SW 1271 (cell line): ENCODE measurements at places on chromosomes 7 and 10.
A peak's percentile ranks its signal among the peaks of the same experiment; 100 is the strongest.

- no peak for DNase-seq
These were observed 362.7 kb downstream of the GLRX3 start for GRCh38 chr10:130498934-130499333.

DNA sequence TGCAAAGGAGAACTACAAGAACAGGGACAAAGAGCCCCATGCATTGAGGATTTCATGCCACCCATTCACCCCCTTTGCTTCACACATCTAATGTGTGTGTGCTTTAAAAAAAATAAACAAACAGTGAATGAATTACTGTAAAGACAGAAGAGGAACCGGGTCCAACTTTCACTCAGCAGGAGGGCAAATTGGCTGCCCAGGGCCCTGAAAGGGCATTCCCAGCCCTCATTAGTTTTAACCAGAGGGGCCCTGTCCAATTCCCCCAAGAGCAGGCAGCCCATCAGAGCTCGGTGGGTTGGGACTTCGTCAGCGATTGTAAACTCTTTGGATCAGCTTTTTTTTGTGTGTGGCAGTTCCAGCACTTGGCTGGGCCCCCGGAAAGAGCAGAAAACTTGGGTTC lies 73.6 kb upstream of the PDZD8 start:
- no peak for DNase-seq

DNA sequence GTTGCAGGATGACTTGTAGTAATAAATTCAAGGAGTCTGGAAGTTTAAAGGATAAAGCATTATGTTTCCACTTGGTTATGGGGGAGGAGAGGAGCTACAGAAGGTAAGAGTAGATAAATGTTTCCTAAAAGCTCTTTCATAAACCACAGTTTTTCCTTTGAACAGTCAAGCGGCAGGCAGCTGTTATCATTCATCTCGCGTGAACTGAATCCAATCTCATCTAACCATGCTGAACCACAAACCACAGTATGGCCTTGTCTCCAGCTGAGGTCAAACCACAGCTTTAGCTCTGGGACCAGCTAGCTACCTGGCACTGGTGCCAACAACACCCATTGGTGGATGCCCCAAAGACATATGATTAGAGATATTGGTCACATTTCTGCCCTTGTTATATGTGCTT lies 63.3 kb downstream of the NOC3L start:
- DNase-seq: no peak

- DNase-seq: no peak
These were observed 10.2 kb downstream of the AKR1C4 start for GRCh38 chr10:5206799-5207198.

DNA sequence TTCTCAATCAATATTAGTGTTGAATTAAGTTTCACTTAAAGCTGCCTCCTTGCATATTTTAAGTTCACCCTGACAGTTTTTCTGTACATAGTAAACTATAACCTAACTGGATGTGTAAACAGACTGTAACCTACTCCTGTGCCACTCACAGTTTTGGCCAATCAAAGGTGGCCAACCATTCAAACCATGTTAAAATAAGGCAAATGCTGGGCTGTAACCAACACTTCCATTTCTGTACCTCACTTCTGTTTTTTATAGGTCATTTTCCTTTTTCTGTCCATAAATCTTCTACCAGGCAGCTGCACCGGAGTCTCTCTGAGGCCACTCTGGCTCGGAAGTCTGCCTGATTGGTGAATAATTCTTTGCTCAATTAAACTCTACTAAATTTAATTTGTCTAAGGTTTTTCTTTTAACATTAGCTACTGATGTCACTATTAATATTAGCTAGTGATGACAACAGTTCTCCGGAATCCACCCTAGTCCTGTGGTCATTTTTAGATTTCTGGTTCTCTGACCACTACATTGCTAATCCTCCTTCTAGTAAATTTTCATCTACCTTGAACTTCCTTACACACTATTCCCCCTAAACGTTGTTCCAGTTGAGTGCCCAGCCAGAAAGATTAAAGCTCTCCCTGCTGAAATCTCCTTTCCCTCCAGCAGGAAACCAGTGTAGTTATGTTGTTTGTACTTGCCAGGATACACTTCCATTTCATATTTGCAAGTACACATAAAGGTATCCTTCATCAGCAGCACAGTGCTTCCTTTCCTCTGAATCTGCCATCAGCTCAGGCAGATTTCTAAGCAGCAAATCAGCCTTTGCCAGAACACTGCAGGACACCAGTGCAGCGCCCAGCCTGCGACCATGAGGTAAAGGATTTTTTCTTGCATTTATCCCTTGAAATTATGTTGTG lies 18.6 kb upstream of the IFIT2 start:
- DNase-seq: no peak

DNA sequence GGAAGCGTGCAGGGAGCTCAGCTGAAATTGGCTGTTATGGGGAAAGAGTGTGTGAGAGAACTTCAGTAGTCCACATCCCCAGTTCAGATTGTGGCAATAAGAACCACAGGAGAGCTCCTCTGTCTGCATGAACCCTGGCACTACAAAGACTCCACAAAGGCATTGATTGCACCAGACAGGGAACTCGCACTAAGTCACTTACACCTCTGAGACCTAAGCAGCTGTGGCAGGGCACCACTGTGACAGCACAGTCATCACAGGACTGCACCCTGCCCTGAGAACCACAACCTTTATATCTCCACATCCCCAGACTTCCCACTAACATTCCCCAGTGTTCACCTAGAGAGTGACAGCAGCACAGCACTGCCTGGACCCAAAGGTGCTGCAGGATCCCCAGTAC lies 226.8 kb downstream of the XPNPEP1 start:
- DNase-seq: no peak

DNA sequence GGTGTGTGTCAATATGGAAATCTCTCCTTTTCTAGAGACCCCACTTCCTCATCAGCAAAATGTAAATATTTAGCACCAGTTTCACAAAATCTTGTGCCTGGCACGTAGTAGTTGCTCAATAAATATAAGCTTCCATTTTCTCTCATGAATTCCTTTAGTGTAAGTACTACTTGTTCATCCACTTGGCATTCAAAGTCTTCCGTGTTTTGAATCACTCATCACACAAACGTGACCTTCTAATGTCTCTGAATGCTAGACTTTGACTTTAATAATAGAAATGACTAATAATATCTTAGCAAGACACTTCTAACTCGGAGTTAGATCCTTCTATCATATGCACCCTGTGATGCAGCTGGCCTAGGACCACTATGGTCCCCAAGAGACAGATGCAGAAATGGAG lies 168.7 kb upstream of the ZNF32 start:
- no peak for DNase-seq

- DNase-seq: no peak
These were observed 28.6 kb downstream of the MACC1 start for GRCh38 chr7:20188567-20188966.

GRCh38 chr10:124242791-124243190 lies 149.4 kb upstream of the CHST15 start:
- DNase-seq: no peak

DNA sequence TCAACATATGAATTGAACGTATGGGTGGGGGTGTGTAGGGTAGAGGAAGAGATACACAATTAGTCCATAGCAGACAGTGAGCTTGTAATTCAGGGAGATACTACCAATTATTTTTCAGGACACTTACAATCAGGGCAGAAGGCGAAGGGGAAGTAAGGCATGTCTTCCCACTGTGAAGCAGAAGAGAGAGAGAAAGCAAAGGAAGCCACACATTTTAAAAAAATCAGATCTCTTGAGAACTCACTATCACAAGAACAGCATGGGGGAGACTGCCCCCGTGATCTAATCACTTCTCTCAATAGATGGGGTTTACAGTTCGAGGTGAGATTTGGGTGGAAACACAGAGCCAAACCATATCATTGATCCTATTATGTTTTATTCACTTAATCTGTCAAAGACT lies 116.4 kb upstream of the RPA3 start:
- no peak for DNase-seq

- no peak for DNase-seq
These were observed 2.0 kb downstream of the ZMIZ1 start for GRCh38 chr10:79070606-79071395.

GRCh38 chr10:12743941-12744340 lies 257.6 kb downstream of the CCDC3 start:
- DNase-seq: no peak

GRCh38 chr10:4227586-4227985 lies 442.6 kb upstream of the KLF6 start:
- DNase-seq: no peak

GRCh38 chr7:25029075-25029474 lies 49.1 kb upstream of the OSBPL3 start:
- no peak for DNase-seq

GRCh38 chr10:95236068-95236903 lies 42.2 kb downstream of the ACSM6 start:
- DNase-seq: no peak

GRCh38 chr7:19362099-19362498 lies 216.9 kb upstream of the FERD3L start:
- peak; percentile 25 for DNase-seq

- no peak for DNase-seq
These were observed 134.8 kb upstream of the SHH start for GRCh38 chr7:155947051-155947450.

DNA sequence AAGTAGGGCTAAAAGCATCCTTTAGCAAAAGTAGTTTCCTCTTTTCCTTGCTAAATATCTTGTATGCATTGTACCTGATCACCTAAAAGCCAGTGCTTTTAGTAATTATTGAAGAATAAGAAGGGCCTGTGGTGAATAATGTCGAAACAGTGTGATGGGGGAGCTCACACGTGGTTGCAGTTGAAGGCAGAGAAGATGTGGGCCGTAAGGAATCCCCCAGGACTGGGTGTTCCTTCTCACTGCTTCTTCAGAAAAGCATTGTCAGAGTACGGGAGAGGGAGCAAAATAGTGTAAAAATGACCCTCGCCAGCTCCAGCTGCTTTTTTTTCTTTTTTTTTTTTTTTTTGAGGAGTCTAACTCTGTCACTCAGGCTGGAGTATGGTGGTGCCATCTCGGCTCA lies 201.1 kb downstream of the NSUN6 start:
- no peak for DNase-seq

- DNase-seq: no peak
These were observed 18.4 kb downstream of the EMX2 start for GRCh38 chr10:117560942-117561341.

DNA sequence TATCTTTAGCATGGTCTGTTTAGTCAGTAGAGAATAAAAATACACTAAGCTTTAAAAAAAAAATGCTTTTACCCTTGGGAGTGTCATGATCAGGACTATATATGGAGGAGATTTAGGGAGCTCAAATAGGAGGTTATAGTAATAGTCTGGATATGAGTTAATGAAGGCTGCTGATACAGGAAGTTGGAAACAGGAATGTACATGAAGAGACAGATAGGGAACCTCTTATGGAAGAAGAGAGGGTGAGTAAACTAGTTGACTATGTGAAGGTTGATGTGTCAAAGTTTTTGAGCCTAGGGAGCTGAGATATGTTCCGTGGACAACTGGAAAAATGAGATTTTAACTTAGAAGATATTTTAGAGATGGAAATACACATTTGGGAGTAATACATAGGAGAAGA lies 472.0 kb upstream of the FZD8 start:
- no peak for DNase-seq

DNA sequence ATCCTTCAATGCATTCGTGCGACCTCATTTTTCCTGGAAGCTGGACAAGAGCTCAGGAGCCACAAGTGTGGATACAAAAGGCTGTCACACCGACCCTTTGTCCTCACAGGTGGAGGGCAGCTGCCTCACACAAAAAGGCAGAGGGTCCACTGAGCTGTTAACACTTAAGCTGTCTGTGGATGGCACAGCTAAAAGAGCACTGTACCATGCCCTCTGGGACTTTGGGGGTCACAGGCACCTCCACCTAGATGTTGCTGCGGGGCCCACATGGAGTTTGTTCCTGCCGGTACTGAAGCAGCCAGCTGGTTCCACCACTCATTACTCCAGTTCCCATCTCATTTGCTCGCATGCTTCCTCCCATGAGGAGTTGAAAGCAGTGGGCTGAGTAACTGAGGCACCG lies 57.0 kb downstream of the STRA8 start:
- DNase-seq: no peak

GRCh38 chr10:73991884-73992245 lies 6.1 kb upstream of the VCL start:
- DNase-seq: no peak

DNA sequence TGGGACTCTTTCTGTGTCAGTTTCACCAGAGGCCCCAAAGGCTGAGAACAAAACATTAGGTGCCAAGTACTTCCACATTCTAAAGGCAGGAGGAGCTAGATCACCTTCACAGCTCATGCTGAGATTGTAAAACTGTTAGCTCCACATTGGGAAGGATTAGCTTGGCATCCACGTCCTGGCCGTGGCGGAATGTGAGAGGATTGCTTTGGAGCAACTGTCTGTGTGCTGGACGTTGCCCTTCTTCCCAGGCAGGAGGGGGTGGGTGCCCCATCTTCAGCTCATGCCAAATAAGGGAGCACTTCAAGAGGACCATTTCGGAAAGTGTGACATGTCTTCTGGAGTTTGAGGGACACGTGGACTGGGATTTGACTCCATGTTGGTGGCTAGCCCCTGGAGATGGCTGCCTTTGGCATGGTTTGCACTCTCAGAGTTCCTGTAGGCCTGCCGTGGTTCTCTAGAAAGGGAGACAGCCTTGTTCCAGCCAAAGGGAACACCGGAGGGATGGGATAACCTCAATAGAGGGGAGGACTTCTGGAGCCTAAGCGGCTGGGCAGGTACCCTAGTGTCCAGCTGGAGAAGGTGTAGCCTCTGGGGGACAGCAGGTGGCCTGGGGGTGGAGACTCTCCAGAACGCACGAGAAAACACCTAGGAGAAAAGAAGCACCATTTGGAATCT lies 19.9 kb upstream of the FMC1 start:
- DNase-seq: no peak

DNA sequence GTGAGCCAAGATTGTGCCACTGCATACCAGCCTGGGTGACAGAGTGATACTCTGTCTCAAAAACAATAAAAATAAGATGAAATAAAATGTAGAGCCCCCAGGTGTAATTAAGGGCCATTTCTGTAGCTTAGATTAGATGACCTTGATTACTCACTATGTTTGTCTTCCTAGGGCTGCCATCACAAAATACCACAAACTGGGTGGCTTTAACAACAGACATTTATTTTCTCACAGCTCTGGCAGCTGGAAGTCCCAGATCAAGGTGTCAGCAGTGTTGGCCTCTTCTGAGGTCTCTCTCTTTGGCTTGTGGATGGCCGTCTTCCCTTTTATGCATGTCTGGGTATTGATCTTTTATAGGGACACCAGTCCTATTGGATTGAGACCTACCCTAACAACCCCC lies 6.1 kb downstream of the PTER start:
- DNase-seq: no peak

- no peak for DNase-seq
These were observed 27.4 kb upstream of the GNAI1 start for GRCh38 chr7:80107278-80107677.
